ENCODE measurements at places on chromosomes 11 and 22. TPM values are rescaled to one million over a fixed set of nuclear protein-coding genes. Genes with fewer than 3 reads are reported as not detected.

MYEOV gene
- 2.8 TPM for total RNA-seq

ABCG4 gene
- total RNA-seq, result 0.16 TPM

ACR gene
- total RNA-seq, result not detected

CALCA gene
- total RNA-seq, result not detected

RFPL2 gene
- total RNA-seq, result not detected

RHOD gene
- total RNA-seq, result 28.1 TPM

C22orf42 gene
- not detected for total RNA-seq

MAP4K2 gene
- 7.7 TPM for total RNA-seq

PLAAT4 gene
- 95.3 TPM for total RNA-seq

TENM4 gene
- total RNA-seq, result 4.8 TPM

JAM3 gene
- total RNA-seq, result 33.8 TPM

PKP3 gene
- 0.32 TPM for total RNA-seq

THRSP gene
- 74.9 TPM for total RNA-seq

CELSR1 gene
- total RNA-seq, result 21.2 TPM

SYT7 gene
- total RNA-seq, result 11.7 TPM

LARGE2 gene
- 6.3 TPM for total RNA-seq

MUC2 gene
- total RNA-seq, result 0.66 TPM

KDELR3 gene
- 14.9 TPM for total RNA-seq

CDCA5 gene
- total RNA-seq, result 0.96 TPM

CCT8L2 gene
- total RNA-seq, result not detected

PANX3 gene
- total RNA-seq, result not detected

PRODH gene
- 29.6 TPM for total RNA-seq

POTEH gene
- not detected for total RNA-seq

MIOX gene
- not detected for total RNA-seq

ACTN3 gene
- total RNA-seq, result under 0.01 TPM

FOLH1 gene
- total RNA-seq, result 0.16 TPM

KCNJ4 gene
- not detected for total RNA-seq

CRYBB2 gene
- total RNA-seq, result 0.66 TPM

ACRV1 gene
- total RNA-seq, result 0.29 TPM

P2RY2 gene
- 0.32 TPM for total RNA-seq

SCGB1C1 gene
- not detected for total RNA-seq

CLDN5 gene
- total RNA-seq, result 301 TPM

OR51B5 gene
- total RNA-seq, result 0.32 TPM

SERHL2 gene
- total RNA-seq, result 16.7 TPM

NXPE1 gene
- 1.3 TPM for total RNA-seq

SCT gene
- not detected for total RNA-seq

KCNK4 gene
- total RNA-seq, result not detected
